ENCODE measurements at places on chromosomes 2 and 18.

- DNase-seq, result no peak
Observed at GRCh38 chr2:160741815-160742214, 248.2 kb upstream of the RBMS1 start.

DNA sequence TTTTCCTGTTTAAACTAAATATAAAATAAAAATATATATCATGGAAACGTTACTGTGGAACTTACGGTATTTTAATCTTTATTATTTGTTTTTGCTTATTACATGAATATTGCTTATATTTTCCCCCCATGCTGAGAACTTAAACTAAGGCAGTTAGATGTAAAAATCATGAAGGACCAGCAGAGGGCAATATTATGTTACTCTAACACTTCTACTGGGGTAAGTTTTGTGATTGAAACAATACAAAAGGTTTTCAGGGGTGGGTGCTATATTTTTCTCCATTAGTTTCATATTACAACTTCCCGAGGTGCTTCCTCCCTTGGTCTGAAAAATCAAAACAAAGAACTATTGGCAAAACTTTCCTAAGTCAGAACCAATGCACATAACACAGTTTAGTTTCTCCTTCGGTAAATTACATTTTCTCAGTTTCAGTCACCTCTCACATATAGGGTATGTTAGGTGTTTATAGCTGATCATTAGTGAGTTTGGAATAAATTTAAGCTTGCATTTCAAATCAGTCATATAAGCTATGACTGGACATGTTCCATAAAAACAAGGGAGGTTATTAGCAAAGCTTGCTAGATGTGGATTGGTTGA is 54.8 kb downstream of the ZNF407 start:
- no peak for DNase-seq

DNA sequence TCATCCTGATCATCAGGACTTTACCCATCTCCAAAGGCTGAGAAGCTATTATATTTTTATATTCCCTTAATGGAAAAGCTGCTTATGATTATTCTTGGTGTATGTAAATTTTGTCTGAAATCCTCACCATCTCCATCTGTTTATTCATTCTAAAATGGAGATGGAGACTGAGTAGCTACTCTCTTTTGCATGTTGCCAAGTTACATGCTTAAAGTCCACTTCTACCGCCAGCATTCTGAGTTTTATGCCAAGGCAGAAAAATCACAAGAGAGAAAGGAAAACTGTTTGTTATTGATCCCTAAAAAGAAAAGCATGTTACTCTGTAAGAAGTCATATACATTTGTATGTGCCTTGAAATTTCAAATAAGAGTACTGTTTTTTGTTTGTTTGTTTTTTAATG is 94.4 kb upstream of the NOSTRIN start:
- no peak for DNase-seq

DNA sequence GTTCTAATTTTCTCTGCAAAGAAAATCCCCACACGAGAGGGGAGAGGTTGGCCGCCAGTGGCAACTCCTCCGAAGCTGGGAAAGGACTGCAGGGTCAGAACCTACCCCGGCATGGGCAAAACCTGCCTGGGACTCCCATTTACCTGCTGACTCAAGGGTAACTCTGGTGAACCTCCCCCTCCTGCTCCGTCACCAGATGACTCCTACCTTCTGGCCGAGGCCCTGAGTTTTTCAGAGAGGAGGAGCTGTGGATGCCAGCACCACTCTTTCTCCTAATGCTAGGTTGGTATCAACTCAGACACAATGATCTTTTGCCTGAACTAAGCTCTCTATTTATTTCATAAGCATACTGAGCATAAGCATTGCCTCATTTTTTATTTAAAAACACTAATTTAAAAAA is 96.6 kb downstream of the ALPK2 start:
- no peak for DNase-seq

- no peak for DNase-seq
Observed at GRCh38 chr2:239605976-239606375, 205.2 kb upstream of the HDAC4 start.

- no peak for DNase-seq
Observed at GRCh38 chr2:79855264-79856006, 342.6 kb downstream of the CTNNA2 start.

DNA sequence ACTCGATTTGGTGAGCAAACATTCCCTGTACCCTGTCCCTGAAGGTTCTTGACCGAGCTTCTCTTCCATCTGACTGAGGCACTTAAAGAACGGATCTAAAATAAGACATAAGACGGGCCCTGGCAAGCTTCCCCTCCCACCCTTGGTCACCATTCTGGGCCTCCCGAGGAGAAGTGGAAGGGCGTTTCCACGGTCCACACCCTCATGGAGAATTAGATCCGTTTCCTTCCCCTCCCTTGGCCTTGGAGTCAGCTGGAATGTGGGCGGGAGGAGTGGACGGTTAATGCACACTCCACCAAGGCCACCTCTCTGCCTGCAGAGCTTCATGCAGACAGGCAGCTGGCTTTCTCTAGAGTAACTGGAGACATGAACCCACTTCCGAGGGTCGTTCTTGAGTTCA is 257.3 kb upstream of the APCDD1 start:
- no peak for DNase-seq

- DNase-seq, result no peak
Observed at GRCh38 chr2:10324095-10324832, 21.6 kb downstream of the HPCAL1 start.
